ENCODE measurements at places on chromosomes 12 and 14.

DNA sequence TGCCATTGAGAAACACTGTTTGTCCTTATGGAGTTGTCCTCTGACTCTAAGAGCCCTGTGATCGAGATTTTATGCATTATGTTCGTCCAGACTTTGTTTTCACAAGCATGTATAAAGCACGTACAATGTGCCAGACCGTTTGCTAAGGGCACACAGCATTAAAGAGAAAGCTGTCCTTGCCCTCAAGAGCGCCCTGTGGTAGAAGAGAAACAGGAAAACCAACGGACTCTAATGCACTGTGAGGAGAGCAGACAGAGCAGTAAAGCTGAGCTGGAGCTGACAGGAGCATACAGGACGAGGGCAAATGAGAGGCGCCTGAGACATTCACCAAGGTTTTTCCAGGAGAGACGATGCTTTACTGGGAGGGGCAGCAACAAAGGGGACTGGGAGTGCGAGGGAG lies 66.2 kb upstream of the OVCH1 start:
- no peak for DNase-seq

- DNase-seq: no peak
Observed at GRCh38 chr12:114700392-114701103, 16.6 kb upstream of the TBX3 start.

- DNase-seq: no peak
Observed at GRCh38 chr12:119938049-119938667, 50.9 kb upstream of the BICDL1 start.

GRCh38 chr12:117192057-117192456 lies 1.8 kb upstream of the FBXO21 start:
- DNase-seq: no peak

GRCh38 chr14:59755409-59756135 lies 115.0 kb downstream of the RTN1 start:
- no peak for DNase-seq

- no peak for DNase-seq
Observed at GRCh38 chr14:67622675-67623074, 3.0 kb downstream of the ARG2 start.
